Kidney epithelial cell (primary cell): ENCODE measurements at places on chromosomes 5 and 9. TPM values are rescaled to one million over a fixed set of nuclear protein-coding genes. Genes with fewer than 3 reads are reported as not detected.

- DNase-seq, result no peak
Measured at GRCh38 chr5:132471151-132471907, 19.2 kb downstream of the IRF1 start.

DNA sequence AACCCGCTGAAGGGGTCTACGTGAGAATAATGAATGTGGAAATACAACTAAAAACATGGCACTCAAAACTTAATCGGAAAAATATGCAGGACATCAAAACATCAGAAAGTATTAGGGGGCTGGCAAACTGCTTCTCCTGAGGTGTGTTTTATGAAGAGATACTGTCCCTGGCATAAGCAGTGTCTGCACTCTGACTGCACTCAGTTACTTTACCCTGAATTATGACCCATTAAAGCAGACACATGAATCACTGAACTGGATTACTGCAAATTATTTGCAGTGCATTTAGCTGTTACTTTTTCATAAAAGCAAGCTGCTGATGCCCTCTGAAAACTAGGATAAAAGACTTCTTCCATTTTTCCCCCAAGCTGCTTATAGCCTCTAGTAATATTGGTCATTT lies 164.9 kb downstream of the AP3B1 start:
- no peak for DNase-seq

DNA sequence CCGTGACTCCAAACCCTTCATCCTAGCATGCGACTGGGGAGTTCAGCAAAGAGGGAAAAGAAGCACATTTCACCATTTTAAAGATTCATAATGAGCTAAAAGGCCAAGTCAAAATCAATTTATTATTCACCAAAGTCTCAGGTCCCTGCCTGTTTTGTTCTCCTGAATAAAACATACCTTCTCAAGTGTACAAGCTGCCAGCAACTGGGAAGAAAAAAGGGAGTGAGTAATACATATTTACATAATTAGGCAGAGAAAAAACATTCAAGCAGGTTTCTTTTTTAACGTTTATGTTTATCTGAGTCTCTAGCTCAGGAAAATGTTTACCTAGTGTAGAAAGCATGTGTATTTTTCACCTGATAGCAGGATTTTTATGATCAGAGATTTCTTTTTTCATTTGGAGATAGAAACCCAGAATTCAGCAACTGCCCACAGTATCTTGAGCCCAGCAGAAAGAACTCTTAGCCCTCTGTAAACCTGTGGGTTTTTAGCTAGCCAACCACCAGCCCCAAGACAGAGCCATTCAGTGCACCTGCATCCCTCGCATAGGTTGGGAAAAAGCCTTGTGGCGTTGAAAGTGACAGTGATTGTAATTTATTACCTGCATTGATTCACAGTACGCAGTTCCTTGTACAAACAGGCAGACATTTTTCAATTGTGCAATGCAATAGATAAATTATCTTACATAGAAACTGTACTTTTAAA lies 117.9 kb upstream of the GRIA1 start:
- DNase-seq, result no peak

DNA sequence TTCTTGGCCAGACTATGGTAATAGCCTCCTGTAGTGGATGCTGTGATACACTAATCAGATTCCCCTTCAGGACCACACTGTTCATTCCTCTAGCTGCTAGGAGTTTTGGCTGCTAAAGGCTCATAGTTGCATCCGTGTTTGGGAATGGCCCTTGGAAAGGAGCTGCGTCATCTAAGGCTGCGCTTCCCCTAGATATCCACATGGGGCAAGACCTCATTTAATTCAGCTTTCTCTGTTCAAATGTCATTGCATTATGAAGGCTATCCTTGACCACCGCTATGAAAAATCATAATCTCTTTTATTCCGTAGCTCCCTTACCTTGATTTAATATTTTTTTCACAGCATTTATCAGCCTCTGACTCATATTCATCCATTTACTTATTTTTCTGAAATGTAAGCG lies 258.3 kb upstream of the NR4A3 start:
- no peak for DNase-seq

- no peak for DNase-seq
Measured at GRCh38 chr5:180790020-180790419, 12.6 kb downstream of the MGAT1 start.

DNA sequence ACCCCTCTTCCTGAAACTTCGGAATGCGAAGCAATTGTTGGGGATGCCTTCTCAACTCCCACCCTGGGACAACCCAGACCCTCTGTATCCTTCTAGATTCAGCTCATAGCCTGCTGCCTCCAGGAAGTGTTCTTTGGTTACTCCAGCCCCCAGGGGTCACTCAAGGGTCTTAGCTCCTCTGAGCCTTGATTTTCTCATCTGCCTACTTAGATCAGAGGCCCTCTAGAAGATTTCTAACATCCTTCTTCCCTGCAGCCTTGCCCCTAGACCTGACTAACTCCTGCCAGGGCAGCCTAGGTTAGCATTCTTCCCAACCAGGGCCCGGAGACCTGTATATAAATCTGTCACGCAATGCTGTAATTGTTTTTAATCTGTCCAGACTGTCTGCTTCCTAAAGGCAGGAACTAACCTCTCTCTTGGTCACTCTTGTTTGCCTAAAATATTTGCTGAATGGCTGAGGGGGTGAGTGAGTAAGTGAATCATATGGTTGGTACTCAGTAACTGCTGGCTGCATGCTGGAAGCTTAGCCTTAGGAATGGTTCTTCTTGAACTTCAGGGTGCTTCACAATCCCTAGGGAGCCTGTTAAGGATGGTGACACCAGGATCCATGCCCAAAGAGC lies 8.2 kb downstream of the GALNT10 start:
- peak; percentile 61 for DNase-seq

DNA sequence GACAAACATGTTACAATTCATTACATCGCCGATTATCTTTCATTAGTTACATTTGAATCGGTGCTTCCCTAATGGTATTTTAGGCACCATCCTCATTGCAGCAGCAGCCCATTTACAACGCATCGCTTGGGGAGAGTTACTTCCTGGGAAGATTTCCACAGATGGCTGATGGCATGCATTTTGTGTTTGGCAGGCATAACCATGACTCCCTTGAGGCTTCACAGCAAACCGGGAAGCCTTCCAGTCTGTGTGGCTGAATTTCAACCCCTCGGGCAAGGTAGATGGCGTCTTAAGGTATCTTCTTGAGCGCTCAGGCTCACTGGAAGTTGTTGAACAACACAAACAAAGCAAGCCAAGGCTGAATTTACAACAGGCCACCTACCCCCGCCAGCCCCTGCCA lies 1.6 kb upstream of the DNAH5 start:
- no peak for DNase-seq

- no peak for DNase-seq
Measured at GRCh38 chr9:91037511-91038482, 236.2 kb downstream of the SYK start.

DNA sequence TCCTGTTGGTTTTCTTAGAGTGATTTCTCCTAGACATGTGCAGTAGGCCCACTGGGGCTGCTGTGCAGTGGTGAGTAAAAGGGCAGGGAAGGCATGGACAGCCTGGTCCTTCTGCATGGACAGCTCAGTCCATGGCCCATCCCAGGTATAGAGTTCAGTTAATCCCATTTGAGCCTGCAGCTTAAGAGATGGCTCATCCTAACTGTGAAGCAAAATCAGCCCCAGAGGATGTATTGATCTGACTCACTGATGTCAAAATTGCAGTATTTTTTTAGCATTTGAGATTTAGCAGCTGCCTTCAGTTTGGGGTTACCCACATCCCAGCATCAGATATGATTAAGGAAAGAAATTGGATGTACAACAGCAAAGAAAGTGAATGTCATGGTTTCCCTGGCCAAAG lies 93.4 kb downstream of the PDE6A start:
- DNase-seq, result no peak

DNA sequence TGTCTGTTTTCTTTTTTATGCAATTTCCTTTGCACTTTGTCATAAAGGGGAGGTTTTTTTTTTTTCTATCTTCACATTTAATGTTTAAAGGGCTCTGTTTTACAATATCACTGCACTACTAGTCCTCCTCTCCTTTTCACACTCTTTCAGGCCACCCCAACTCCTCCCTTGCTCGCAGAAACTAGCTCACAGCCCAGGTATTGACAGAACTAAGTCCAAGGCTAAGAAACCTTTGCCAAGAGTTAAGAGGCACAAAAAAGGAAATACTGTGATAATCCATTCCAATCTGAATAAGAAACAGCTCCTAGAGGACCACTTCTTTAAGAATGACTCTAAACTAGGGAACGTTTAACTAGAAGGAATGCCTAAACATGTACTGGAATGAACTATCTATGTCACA lies 1.1 kb upstream of the FGF10 start:
- no peak for DNase-seq

DNA sequence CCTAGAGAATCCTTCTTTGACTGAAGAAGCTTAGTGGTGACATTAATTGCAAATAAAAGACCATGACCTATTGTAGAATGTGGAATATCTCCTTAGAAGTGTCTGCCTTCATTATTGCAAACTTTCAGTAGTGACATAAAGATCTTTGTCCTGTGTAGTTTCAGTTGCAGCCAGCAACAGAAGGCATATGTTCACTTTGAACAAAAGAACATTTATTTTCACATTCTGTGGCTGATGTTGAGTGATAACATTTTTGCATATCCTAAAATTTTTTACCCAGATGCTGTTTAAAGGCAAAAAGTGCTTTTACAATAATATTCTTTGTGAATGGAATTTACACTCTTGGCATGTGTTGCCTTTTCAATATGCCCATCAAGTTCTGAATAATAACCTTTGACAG lies 165.9 kb downstream of the TMC1 start:
- DNase-seq, result no peak

- DNase-seq, result no peak
Measured at GRCh38 chr5:96924016-96924443, 11.8 kb upstream of the LNPEP start.

The RNF145 gene
- 46.7 and 52.9 TPM in 2 replicates for total RNA-seq

The ARL14EPL gene
- total RNA-seq, result not detected in 2 replicates

The NMUR2 gene
- total RNA-seq, result not detected in 2 replicates

The PCDHB10 gene
- total RNA-seq, result 1.6 and 3.4 TPM in 2 replicates

The MLANA gene
- not detected in 2 replicates for total RNA-seq

The SPINK7 gene
- not detected in 2 replicates for total RNA-seq

The RCL1 gene
- total RNA-seq, result 23.6 and 24.4 TPM in 2 replicates

The IQGAP2 gene
- total RNA-seq, result 4.0 and 11.7 TPM in 2 replicates

The SH3GL2 gene
- 3.5 TPM in 2 replicates for total RNA-seq

The TAF11L2 gene
- not detected in 2 replicates for total RNA-seq

The TPM2 gene
- 68.9 and 77.1 TPM in 2 replicates for total RNA-seq
